ENCODE measurements at places on chromosomes 1 and 21.

- peak; percentile 85 for DNase-seq
Measured at GRCh38 chr1:40665335-40666171, at the start of gene RIMS3. Gene RIMS3, minus strand, starts transcription at chr1:40665682. Its CDS starts 23,757 bp downstream, at chr1:40641925.

DNA sequence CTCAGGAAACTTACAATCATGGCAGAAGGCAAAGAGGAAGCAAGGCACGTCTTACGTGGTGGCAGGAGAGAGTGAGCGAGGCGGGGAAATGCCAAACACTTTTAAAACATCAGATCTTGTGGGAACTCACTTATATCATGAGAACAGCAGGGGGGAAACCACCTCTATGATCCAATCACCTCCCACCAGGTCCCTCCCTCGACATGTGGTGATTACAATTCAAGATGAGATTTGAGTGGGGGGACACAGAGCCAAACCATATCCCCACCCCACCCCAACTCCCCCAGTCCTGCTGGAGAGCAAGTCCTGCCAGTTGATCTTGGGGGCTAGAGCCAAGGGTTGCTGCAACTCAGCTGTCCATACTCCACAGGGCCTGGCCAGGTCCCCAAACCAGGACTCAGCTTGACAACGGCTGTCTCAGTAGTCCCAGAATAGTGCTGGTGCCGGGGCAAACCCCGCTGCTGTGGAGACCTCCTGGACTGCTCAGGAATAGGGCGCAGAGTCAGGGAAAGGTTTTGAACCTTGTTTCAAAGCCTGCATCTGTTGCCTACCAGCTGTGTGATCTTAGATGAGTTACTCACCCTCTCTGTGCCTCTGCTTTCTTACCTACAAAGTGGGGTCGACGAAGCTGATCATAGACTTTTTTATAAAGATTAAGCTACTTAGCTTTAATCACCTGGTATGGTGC is 79.5 kb downstream of the STUM start:
- no peak for DNase-seq

DNA sequence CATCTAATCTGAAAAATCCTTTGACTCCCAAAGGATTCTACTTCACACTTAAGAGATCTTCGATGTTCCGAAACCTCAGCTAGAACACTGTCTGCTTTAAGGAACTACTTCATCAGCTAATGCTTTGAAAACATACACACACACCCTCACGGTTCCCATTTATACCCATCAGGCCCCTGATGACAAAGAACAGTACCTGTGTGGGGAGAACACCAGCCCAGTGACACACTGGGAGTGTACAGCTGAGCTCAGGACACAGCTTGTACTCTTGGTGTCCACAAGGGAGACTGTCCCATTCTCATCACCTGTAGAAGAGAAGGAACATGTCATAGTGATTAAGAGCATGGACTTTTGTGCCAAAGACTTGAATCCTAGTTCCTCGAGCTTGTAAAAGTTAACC is 6.6 kb downstream of the WDR77 start:
- DNase-seq, result no peak

- peak; percentile 18 for DNase-seq
Measured at GRCh38 chr1:47444562-47445465, 7.0 kb downstream of the FOXD2 start.

Measured in RWPE1 (cell line).